Colonic mucosa (tissue), 4 donors: ENCODE measurements at places on chromosomes 2 and 18.

DNA sequence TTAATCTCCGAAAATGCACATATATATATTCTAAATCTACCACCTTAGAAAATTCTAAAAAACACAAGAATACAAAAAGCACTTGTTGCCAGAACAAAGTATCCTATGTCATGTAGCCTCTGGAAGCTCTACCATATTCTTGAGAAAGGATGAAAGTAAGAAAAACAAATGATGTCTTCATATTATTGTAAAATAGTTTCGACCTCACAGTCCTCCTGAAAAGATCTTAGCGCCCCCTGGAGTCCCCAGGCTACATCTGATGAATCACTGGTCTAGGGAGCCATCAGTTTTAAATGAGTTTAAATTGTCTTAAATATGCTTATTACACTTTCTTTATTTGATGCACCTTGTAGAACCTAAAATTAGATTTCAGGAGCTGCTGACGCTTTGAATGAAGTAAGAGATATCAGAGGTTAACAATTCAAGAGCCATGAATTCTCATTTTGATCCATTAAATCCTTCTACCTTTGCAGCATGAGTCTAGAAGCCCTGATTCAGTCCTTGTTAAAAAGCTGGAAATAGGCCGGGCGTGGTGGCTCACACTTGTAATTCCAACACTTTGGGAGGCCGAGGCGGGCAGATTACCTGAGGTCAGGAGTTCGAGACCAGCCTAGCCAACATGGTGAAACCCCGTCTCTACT, 138.8 kb downstream of the MCFD2 start:
- DNase-seq = peak; percentile 74

DNA sequence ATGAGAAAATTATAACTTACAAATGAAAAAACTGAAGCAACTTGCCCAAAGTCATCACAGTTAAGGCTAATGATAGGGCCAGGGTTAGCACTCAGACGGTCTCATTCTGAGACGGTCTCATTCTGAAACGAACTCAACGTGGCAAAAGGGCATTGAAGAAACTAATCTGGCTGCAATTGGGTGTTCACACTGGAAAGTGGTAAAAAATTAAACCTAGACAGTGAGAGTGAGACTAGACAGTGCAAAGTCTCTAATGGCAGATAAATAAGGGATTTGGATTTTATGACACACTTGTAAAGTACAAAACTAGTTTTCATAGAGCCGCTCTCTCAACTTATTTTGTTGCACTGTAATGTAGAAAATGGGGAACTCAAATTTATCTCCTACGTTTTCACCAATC, 9.2 kb downstream of the LRPPRC start:
- DNase-seq = no peak

- no peak for DNase-seq
These were observed 1.0 kb downstream of the FAM136A start for GRCh38 chr2:70300771-70301343.

DNA sequence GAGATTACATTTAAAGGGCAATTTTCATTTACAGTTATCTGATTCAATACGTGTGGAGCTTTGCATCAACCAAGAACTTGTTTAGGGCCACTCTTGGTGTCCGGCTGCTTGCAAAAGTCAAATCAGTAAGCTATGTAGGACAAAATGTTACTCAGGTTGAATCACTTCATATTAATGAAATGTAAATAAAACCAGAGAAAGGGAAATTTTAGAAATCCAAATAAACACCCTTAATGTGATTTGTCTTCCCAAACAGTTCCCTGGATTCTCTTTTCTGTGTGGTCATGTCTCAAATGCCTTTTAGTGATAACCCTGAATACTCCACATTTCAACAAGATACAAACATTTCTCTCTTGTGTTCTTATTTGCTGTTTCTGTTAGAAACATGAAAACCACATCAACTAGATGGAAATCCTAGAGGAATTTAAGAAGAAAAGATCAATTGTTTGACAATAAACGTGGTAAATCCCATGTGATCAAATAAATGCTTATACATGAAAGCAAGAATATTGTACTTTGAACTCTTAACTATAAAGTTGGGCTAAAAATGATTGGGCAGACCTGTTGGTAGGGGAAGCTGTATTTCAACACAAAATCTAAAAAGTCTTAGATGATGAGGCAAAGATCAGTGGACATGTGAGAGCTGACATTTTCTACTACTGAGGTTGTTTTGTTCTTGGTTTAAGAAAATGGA, 101.3 kb downstream of the CDC42EP3 start:
- DNase-seq = no peak

GRCh38 chr18:72762515-72763122, 105.2 kb downstream of the NETO1 start:
- no peak for DNase-seq

DNA sequence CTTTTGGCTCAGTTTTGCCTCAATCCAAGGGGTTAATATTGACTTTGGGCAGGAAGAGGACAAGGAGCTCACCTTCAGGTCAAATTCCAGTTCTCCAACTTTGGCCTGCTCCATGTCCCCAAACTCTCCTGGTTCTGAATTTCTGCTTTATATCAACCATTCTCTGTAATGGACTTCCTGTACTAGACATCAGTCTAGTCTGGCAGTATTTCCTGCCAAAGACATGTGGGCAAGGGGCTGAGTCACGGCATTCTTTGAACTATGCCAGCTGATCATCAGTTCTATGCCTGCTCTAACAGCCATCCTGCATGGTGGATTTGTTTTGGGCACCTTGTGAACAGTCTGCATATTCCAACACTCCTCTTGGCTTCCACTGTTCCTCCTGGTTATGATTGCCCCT, 199.4 kb downstream of the ZEB2 start:
- DNase-seq = no peak

- DNase-seq = no peak
These were observed 185.8 kb downstream of the NRP2 start for GRCh38 chr2:205868053-205868452.
